ENCODE measurements at places on chromosomes 1 and 21.

DNA sequence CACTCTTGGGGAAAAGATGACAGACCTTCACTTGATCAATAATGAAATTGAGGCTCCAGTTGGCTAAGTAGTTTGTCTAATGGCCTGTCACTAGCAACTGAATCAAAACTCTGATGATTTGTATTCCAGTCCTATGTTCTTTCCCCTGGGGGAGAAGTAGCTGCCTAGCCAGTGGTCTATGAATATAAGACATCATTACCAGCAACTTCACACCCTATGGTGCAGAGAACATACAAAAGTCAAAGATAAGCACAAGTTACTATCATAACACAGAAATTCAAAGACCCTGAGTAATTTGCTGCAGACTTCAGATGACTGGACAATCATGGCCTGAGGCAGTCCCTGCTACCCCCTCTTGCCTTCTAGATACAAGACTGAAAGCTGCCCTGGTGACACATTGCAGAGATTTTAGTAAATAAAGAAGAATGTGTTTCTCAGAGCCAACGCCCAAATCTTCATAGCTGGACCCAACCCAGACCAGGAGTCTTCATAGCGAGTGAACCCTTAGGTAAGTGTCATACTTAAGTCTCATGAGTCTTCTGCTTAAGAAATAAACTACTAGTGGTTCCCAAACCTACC, 993 bp downstream of the PDZK1 start:
- peaks cover 29% of the 10 kb centered on the region for H3K4me1 ChIP-seq
- H3K4me3 ChIP-seq: no peak overlapping the region
- H3K27me3 ChIP-seq: no peaks in the 10 kb centered on the region
- peak; percentile 86 for DNase-seq

- H3K36me3 ChIP-seq: 0 out of 2 replicates have a peak, but pooled peaks cover under 1% of the 10 kb centered on the region
- H3K27ac ChIP-seq: no peak overlapping the region
- DNase-seq: peak; percentile 52
- H3K27me3 ChIP-seq: no peaks in the 10 kb centered on the region
These were observed 31.5 kb downstream of the LYST start for GRCh38 chr1:235835226-235835625.

- peaks cover 20% of the 10 kb centered on the region for H3K36me3 ChIP-seq
- H3K27me3 ChIP-seq: no peaks in the 10 kb centered on the region
- H3K4me1 ChIP-seq: peaks cover 27% of the 10 kb centered on the region
- H3K27ac ChIP-seq: peak overlapping the region; percentile 68
- DNase-seq: peak; percentile 78
- H3K4me3 ChIP-seq: no peak overlapping the region
These were observed 25.0 kb downstream of the GORAB start for GRCh38 chr1:170556917-170557316.

GRCh38 chr1:175338387-175339135, 146.0 kb upstream of the KIAA0040 start:
- peak; percentile 12 for DNase-seq
- H3K36me3 ChIP-seq: no peaks in the 10 kb centered on the region
- no peaks in the 10 kb centered on the region for H3K4me1 ChIP-seq
- H3K27ac ChIP-seq: no peak overlapping the region

Data from GM23248 (cell line).